Inflammatory macrophage (primary cell): ENCODE measurements at places on chromosomes 1 and 21.

GRCh38 chr1:202710070-202711045 is at the start of gene SYT2:
SYT2 (minus strand) TSS chr1:202710454; CDS start chr1:202605772, 104,682 bp downstream.
- no peak for DNase-seq

- DNase-seq, result no peak
Observed at GRCh38 chr1:81237473-81238089, 563.2 kb upstream of the ADGRL2 start.

GRCh38 chr1:65998763-65999583 is 206.3 kb downstream of the PDE4B start:
- DNase-seq, result no peak

DNA sequence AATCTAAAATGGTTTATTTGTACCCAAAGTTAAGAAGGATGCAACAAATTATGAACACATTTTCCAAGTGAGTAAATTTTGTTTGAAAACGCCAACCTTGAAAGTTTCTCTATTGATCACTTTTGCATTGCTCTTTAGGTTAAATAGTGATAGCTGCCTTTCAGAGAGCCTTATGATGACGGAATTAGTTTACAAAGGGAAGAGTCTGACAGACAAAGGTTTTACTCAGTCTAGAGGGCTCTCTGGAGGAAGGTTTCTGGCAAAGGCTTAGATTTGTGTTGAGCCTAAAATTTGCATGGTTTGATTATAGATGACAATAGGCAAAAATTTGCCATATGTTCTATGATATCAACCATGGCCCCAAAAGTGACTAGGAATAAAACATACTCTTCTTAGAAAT is 95.9 kb upstream of the RUNX1 start:
- no peak for DNase-seq

GRCh38 chr1:225658041-225658440 is 5.1 kb upstream of the ENAH start:
- no peak for DNase-seq

DNA sequence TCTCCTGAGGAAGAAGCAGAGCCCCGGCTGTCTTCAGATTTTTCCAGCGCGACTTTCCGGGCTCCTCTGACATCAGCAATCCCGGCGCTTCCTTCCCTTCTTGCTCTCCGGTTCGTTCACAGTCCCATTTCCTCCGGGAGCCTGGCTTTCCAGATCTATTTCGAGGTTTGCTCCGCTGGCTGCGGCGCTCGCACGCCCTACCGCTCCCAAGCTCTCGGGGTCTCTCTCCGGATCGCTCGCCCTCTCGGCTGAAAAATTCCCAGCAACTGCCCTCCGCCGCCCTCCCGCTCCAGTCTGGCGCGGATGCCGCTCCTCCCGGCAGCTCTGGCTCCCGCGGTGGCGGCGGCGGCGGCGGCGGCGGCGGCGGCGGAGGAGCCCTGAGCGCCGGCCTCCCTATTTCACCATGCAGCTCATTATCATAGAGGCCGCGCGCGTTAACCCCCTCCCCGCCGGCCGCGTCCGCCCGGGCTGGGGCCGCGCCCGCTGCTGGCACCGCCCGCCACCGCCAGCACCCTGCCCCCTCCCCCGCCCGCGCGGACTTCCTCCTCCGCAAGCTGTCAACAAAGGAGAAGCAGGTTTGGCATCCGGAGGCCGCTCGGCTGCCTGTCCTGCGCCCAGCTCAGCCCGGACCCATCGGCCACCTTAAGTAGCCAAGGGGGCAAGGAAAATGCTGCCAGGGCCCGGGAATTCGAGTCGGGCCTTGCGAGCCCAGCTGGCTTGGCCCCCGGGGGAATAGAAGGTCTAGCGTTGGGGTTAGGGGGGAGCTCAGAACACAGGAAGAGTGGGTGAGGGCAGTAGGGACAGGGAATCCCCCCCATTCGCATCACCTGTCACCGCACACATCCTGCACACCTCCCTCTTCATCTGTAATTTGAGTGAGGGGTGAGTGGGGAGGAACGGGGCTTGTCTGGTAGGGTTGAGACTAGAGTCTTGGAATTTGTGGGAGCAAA is at the start of gene PLXNA2:
Gene PLXNA2, minus strand, starts transcription at position 418 of the 950 bp plus-strand sequence. CDS start 26,462 bp downstream, outside the sequence.
- peak; percentile 69 for DNase-seq

DNA sequence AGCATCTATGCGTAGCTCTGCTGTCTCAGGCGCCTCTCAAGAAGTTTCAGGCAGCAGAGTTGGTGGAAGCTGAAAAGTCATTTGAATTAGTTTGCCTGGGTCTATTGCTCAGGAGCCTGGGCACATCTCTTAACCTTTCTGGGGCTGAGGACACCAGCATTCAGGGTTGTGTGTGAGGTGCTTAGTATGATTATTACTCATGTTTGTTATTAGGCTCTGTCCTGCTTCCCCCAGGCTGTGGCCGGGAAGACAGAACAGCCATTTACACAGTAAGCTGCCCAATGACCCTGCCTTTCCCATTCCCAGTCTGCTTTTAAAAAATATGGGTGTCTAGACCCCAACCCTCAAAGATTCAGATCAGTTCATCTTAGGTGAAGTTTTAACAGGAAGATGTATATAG is 53.9 kb upstream of the CACNA1E start:
- DNase-seq, result no peak

GRCh38 chr1:36203554-36204346 is 20.5 kb upstream of the THRAP3 start:
- peak; percentile 90 for DNase-seq
